ENCODE measurements at places on chromosomes 1 and 21.
A peak's percentile ranks its signal among the peaks of the same experiment; 100 is the strongest.

- no peak for DNase-seq
Observed at GRCh38 chr1:155993595-155993994, 15.2 kb upstream of the ARHGEF2 start.

- DNase-seq, result no peak
Observed at GRCh38 chr1:185996211-185996610, 262.0 kb downstream of the HMCN1 start.

- DNase-seq, result no peak
Observed at GRCh38 chr1:205030896-205031295, 12.1 kb upstream of the CNTN2 start.

- DNase-seq, result no peak
Observed at GRCh38 chr1:42305639-42306038, 29.4 kb downstream of the FOXJ3 start.

DNA sequence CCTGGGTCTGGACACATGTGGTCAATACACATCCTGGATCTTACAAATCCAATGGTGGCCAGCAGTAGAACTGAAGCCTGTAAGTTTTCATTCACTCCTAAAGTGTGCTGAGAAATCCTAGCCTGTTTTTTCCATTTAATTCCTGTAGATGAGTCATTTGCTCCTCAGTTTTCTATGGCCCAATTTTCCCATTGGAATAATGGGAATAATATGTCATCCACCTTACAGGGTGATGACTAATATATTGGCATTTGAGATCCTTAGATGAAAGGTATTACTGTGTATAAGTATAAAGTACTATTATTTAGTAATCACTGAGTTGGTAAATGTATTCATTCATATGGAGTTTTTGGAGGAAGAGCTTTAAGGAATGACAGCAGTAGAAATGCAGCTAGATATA lies 89.7 kb upstream of the ADAR start:
- DNase-seq, result no peak

DNA sequence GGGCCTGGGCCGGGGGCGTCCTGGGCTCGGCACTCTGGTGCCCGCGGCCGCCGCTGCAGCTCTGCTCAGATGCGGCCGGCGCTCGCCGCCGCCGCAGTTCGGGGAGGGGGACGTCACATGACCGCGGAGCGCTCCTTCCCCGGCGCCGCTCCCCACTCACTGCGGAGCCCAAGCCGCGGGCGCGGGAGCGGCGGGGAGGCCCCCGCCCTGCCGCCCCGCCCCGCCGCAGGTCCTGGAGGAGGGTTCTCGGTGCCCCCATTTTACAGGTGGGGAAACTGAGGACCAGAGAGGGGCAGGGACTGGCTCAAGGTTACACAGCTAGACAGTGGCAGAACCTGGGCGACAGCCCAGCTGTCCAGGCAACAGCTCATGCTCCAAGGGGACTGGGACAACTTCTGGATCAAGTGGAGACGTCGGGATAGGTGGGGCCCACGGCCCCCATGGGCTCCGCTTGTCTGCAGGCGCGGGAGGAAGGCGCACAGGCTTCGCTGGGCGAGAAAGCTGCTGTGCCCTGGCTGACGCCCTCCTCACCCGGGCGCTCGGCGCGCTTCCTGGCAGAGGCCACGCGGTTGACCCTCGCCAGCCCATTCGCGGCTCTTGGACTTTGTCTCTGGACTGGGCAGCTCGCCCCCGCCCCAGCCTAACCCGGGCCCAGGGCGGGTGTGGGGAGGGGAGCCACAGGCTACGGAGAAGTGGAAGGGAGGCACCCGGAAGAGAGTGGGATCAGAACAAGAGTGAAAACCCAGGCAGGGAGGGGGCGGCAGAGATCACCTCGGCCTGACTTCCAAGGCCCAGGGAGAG lies at the start of gene RAP1GAP:
Gene RAP1GAP (minus strand): TSS at position 100 of the 801 bp plus-strand sequence. CDS start 49,325 bp downstream, outside the sequence.
- peak; percentile 46 for DNase-seq

DNA sequence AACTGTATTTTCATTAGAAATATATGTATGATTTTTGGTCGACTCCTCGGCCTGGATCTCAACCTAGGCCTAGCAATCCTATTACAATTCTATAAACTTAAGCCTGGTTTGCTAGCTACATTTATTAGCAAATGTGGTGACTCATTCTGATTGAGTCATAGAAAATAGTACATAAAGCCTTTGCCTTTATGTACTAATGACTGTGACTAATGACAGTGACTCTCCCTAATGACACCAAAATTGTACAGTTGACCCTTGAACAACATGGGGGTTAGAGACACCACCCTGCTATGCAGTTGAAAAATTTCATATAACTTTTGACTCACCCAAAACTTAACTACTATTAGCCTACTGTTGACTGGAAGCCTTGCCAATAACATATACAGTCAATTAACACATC lies 78.9 kb downstream of the CLEC20A start:
- no peak for DNase-seq

GRCh38 chr1:151915061-151915686 lies 5.9 kb upstream of the THEM4 start:
- DNase-seq, result no peak

- DNase-seq, result no peak
Observed at GRCh38 chr21:39866093-39866492, 1.1 kb upstream of the PCP4 start.

DNA sequence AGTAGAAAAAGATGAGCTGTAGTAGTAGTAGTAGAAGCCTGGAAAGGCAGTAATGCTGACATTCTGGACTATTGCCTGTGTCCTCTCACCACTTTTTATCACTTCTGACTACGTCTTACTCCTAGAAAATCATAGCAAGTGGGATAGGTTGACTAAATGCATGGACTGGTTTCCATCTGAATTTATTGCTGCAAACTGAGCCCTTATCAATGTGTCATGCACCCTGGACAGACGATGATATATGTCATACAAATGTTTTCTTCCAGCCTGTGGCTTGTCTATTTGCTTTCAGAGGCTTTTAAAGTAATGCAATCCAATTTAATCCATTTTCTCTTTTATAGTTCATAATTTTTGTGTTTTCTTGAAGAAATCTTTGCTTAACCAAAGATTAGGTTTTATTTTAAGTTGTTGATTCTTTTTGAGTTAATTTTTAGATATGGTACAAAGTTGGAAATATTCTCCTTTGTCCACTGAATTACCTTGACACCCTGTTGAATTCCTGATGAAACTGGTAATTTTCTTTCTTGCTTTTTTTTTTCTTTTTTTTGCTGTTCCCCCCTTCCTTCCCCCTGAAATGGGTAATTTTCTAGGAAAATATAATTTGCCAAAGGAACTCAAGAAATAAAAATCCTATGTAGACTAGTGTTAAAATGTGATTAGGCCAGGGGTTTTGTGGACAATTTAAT lies 47.1 kb downstream of the PHACTR4 start:
- DNase-seq, result no peak

Measured in activated T-cell treated with anti-CD3 and anti-CD28 coated beads, Interleukin-2, amount 50 U/mL, for 72 hours (primary cell).